ENCODE measurements at places on chromosomes 7 and 10.

GRCh38 chr7:131294553-131294952 lies 33.1 kb upstream of the MKLN1 start:
- no peak for DNase-seq

DNA sequence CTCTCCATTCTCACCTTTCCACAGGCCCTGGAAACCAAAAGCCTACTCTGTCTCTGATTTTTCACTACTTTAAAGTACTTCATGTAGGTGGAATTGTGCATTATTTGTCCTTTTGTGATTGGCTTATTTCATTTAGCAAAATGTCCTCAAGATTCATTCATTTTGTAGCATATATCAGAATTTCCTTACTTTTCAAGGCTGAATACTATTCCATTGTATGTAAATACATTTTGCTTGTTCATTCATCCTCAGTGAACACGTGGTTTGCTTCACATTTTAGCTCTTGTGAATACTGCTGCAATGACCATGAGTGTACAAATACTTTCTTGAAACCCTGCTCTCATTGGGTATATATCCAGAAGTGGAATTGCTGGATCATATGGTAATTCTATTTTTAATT lies 8.8 kb downstream of the C1GALT1 start:
- no peak for DNase-seq

- DNase-seq, result no peak
These were observed 243.6 kb downstream of the SKIDA1 start for GRCh38 chr10:21281765-21282484.

GRCh38 chr7:101950450-101951119 lies 133.2 kb downstream of the CUX1 start:
- no peak for DNase-seq

GRCh38 chr10:4758256-4758655 lies 67.8 kb upstream of the AKR1E2 start:
- no peak for DNase-seq

GRCh38 chr7:84190016-84190705 lies 4.4 kb downstream of the SEMA3A start:
- DNase-seq, result no peak

DNA sequence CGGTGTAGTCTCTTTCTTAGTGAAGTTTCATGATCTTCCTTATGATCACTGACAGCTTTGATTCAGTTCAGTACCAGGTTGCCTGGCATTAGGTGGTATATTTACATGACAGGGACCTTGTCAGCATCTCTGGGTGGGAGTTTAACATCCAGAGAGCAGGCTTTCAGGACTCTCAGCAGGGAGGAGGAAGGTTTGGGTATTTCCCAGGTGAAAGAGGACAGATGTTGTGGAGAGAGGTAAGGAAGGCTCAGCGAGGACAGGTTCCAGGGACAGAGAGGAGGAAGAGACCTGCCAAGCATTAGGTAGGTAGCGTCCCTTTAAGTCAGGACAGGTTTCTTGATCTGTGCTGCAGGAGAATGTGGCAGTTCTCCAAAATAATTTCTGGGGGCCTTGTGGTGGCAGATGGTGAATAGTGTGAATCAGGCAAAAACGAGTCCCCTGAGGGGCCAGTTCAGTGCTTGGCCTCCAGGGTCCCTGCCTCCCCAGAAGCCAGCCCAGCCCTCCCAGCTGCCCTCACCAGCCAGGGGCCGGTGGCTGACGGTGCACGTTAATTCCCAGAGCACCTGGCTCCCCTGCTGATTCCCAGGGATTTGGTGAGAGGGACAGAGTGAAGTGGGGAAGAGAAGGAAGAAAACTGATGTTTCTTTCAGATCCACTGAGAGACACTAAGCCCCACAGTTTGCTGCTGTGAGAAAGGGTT lies 82.0 kb downstream of the VWC2 start:
- no peak for DNase-seq

DNA sequence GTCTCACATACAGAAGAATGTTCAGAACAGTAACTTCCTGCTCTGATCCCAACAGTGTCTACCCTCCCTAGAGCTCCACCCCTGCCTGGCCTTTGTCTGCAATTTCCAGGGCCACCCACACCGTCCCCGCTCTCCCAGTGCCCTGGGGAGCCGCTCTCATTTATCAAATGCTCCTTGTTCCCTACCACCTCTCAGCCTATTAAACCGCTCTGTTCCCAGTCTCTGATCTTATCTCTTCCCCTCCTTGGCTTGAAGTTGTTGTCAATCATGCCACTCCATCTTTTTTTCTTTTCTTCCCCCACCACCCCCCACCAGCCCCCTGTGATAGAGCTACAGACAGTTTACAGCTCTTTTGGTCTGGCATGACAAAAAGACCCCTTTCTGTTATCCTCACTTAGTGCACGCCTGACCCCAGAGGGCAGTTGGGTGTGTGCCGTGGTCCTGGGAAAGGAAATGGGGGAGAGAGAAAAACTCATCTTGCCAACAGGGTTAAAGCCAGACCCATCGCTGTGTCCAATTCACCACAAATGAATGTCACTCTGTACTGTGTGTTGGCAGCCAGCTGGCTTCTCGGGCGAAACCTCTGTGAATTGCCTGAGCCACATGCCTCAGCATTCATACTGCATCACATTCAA lies 28.8 kb upstream of the HECTD2 start:
- no peak for DNase-seq

DNA sequence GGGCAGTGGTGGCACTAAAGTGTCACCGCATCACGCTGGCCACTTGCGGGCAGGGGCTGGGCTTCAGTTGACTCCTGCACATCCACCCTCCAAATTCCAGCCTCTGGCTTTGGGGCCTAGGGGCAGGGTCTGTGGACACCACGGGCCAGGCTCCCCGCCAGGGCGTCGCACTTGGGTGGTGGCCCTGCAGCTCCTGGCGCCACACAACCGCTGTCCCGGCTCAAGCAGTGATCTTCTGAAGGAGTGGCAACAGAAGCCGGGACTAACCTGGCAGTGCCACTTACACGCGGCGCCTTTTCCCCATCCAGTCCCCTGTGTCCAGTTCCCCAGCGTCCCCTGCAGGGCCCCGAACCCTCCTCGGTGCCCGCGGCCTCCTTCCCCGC lies 134.3 kb upstream of the ZNF92 start:
- DNase-seq, result no peak

- no peak for DNase-seq
These were observed at the start of gene ABCC2 for GRCh38 chr10:99782447-99783286. Gene ABCC2, plus strand, starts transcription at chr10:99782640. Its CDS starts 205 bp downstream, at chr10:99782845.

GRCh38 chr7:38978491-38978890 lies 782 bp downstream of the POU6F2 start:
- no peak for DNase-seq

DNA sequence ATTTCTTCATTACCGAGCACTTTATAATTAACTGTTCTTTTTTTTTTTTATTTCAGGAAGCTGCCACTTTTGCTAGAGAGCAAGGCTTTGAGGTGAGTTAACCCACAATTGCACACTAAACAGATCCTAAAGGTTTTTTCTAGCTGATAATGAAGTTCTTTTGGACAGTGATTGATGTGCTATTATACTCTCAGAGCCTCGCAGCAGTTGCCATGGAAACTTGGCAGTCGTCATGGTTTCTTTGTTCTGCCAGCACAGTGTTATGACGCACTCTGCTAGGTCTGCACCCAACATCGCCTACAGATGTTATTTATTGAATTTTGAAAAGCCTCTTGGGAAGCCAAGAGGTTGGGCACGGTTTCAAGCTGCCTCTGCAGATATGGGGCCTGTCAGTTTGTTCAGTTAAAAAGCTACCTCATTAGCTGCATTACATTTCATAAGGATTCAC lies 237.2 kb upstream of the KAT6B start:
- peak; percentile 94 for DNase-seq

DNA sequence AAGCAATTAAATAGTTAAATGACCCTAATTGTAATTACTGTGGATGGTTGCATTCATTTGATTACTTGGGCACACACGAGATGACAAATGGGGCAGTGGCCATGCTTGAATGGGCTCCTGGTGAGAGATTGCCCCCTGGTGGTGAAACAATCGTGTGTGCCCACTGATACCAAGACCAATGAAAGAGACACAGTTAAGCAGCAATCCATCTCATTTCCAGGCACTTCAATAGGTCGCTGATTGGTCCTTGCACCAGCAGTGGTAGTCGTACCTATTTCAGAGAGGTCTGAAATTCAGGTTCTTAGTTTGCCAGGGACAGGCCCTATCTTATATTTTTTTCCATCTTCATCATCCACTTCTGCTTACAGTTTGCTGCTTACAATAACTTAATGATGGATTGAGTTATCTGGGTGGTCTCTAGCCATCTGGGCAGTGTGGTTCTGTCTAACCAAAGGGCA lies 8.3 kb downstream of the PCBD1 start:
- DNase-seq, result peak; percentile 78

DNA sequence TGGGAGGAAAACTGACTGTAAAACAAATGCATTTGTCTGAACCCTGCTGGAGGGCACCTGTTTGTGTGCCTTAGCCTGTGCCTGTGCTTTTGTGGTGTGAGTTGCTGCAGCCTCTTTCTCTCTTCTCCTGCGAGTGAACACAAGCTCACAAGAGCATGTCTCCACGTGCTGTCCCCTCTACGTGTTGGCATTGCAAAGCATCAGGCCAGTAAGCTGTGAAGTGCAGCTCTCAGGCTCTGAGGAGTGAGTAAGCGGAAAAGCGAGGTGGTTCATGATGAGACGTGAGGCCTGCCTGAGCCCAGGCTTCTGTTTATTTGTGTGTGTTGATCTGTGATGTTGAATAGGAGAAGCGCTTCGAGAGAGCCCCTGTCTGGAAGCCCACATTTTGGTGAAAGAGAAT lies 85.6 kb upstream of the PDCD4 start:
- no peak for DNase-seq

GRCh38 chr10:56912043-56912442 lies 551.0 kb upstream of the ZWINT start:
- DNase-seq, result no peak

DNA sequence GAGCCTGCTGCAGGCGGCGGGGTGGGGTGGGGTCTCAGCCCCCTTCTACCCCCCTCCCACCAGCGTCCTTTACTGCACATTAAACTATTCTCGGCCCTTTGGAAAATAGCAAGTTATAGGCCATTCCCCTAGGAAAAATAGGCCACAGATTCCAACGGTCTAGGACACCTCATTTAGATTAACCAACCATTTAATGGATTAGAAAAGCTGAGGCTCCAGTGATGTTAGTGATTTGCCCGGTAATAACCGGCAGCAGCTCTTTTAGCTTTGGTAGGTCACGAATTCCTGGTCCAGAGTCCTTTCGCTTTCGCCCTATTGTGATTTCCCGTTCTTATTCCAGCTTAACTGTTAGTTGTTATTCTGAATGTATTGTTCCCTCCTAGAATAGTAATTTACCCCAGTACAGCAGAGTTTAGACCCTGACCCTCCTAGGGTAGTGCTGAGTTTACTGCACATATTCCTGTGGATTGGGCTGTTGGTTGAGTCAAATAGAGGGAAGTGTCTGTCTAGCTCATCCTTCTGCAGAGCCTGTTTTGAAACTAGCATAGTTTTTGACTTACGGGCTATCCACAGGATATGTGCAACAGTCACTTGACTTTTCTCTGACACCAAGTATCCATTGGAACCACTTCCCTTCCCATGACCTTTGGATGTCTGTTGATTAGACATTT lies 754 bp downstream of the GSTO1 start:
- no peak for DNase-seq

DNA sequence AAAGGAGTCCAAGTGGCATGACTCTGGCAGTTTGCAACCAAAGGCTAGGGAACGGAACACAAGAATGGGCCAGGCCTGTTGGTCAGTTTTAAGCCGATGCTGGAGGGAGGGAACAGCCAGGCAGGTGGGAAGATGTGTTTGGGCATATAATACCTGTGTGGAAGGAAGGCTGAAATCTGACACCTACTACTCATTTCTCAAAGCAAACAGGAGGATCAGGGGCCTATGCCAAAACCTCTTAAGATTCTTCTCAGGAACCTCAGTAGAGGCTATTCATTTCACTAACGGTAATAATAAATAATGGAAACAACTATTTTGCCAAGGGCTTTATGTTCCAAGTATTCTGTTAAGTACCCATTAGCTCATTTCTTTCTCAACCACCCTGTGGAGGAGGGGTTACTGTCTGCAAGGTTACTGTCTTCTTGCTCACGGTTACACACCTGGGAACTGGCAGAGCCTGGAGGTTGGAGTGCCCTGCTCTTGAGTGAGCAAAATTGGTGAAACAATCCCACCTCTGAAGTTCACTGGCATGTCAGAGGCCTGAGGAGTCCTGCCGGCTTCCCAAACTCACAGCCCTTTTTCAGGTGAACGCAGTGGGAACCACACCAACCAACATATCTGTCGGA lies 35.5 kb downstream of the GOT1 start:
- no peak for DNase-seq

- no peak for DNase-seq
These were observed 91.6 kb downstream of the INPP5A start for GRCh38 chr10:132628966-132629900.

DNA sequence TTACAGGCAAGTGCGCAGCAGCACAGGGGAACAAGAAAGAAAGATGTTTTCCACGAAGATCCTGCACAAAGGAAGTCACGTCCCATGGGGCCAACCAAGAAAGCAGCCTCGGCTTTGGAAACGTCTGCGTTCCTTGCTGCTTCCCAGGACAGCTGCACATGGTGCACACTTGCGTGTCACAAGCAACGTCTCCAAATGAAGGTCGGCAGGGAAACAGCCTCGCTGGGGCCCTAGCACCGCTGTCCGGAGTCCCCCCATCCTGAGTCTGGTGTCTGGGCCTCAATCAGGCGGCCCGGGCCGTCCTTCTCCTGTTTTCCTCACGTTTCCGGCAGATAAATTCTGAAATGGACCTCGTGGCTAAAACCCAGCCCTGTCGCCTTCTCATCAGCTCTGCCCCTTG lies 206.2 kb downstream of the DIP2C start:
- DNase-seq, result no peak
